ENCODE measurements at places on chromosomes 1 and 21. TPM values are rescaled to one million over a fixed set of nuclear protein-coding genes. Genes with fewer than 3 reads are reported as not detected.
A peak's percentile ranks its signal among the peaks of the same experiment; 100 is the strongest.

DNA sequence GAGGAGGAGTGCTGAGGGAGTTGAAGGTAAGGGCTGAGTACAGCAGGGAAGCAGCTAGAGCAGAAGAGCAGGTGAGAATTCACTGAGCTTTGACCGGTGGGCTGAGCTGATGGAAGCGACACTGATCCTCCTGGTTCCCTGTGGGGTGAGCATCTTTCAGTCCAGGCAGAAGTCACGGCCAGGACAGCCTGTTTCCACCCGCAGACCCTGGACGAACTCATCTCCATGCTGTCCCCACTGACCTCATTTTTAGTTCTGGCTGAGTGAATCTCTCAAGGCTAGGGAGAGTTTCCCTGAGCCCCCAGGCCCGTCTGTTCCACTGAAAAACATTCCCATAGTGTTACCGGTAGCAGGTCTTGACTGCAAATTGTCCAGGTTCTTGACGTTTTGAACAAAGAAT lies 31.5 kb downstream of the FAM163A start:
- no peak for DNase-seq

- no peak for DNase-seq
Observed at GRCh38 chr1:169904834-169905233, 11.1 kb upstream of the SCYL3 start.

- DNase-seq, result no peak
Observed at GRCh38 chr21:41536076-41536826, 28.3 kb upstream of the TMPRSS2 start.

GRCh38 chr21:35976481-35976880 lies 83.8 kb downstream of the SETD4 start:
- no peak for DNase-seq

DNA sequence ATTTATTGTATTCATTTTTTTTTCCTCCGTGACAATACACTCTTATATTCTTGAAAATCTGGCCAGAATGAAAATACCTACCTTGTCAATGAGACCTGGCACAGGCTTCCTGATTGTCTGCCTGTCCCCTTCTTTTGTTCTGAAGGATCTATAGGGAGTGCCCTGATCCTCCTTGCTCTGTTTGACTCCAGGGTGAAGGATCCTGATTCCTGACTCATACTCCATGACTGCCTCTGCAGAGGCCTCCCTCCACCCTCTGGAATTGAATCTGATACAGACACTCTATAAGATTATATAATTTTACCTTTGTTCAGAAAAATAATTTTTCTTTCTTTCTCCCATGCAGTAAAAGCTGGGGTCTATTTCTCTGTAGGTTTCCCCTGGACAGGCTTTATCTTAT lies 116.2 kb downstream of the HMCN1 start:
- DNase-seq, result no peak

DNA sequence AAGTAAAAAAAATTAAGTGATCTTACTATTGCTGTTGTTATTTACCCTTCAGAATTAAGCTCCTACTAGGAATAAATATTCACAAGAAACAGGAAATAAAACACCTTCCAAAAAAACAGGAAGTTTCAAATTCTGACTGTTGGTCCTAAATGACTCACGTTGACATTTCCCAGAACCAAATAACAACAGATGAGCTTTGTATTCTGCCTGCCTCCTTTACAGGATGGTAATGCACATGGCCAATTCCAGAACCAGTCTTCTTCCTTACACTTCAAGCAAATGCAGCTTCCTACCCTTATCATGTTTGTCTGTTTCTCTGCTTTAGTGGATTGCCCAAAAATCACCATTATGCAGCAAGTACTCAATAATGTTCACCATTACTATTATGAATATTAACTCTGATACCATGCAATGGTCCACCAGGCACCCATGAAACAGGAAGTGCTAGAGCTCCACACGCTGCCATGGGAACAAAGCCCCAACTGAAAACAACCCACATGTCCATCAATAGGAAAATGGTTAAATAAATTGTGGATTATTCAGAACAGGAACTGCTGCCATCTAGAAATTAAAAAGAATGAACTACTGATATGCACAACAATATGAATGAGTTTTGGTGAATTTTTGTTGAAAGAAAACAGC lies 8.9 kb downstream of the CASP9 start:
- no peak for DNase-seq

GRCh38 chr1:213685992-213686582 lies 301.7 kb upstream of the PROX1 start:
- DNase-seq, result no peak

GRCh38 chr1:53783056-53783455 lies 44.1 kb upstream of the GLIS1 start:
- no peak for DNase-seq

DNA sequence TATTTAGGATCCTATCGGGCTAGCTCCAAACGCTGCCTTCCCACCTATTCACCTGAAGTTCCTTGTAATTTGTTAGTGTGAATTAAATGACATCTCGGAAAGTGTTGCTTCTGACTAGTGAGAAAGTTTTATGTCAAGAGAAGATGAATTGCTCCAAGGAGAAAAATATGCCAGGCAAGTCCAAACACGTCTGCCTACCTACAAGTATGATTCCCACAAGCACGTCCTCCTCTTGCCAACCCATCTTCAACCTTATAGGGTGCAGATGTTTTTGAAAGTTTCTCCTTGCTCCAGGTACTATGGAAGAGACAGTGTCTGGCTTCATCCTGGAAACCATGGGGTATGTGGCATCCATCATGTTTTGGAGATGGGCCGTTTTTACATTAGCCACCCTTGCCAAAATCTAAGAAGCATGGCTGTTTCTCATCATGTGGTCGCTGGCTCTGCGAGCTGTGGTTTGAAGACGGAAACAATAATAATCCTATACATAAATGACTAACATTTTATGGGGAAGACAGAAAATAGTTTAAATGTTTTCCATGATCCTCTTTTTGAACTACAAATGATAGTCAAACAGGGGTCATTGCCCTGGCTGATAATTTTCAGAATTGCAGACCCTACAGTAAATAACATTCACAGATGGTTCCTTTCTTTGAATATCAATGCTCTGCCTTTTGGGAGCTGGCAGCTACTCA lies 505.8 kb downstream of the SMYD3 start:
- no peak for DNase-seq

GRCh38 chr1:98389809-98390208 lies 271.7 kb upstream of the SNX7 start:
- no peak for DNase-seq

- DNase-seq, result no peak
Observed at GRCh38 chr1:6011161-6011945, 19.1 kb upstream of the NPHP4 start.

DNA sequence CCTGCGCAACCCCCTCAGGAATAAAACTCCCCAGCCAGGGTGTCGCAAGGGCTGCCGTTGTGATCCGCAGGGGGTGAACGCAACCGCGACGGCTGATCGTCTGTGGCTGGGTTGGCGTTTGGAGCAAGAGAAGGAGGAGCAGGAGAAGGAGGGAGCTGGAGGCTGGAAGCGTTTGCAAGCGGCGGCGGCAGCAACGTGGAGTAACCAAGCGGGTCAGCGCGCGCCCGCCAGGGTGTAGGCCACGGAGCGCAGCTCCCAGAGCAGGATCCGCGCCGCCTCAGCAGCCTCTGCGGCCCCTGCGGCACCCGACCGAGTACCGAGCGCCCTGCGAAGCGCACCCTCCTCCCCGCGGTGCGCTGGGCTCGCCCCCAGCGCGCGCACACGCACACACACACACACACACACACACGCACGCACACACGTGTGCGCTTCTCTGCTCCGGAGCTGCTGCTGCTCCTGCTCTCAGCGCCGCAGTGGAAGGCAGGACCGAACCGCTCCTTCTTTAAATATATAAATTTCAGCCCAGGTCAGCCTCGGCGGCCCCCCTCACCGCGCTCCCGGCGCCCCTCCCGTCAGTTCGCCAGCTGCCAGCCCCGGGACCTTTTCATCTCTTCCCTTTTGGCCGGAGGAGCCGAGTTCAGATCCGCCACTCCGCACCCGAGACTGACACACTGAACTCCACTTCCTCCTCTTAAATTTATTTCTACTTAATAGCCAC lies 696 bp downstream of the TGFB2 start:
- DNase-seq, result peak; percentile 50

DNA sequence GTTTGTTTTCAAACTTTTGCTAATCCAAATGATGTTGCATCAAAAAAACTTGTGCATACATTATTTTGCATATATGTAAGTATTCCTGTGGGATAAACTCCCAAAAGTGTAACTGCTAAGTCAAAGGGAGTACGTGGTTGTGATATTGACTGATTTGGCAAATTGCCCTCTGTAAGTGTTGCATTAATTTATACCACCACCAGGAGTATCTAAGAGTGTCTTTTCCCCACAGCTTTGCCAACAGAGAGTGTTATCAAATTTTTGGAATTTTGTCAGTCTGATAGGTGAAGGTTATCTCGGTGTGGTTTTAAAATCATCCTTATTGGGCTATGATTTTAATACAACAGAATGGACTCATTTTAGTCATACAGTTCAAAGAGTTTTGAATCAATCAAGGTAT lies 30.1 kb upstream of the PARP1 start:
- DNase-seq, result no peak

GRCh38 chr1:156379420-156380165 lies 10.6 kb downstream of the RHBG start:
- DNase-seq, result no peak

GRCh38 chr1:177817937-177818875 lies 151.7 kb downstream of the SEC16B start:
- no peak for DNase-seq

GRCh38 chr1:156627313-156627880 lies 8.2 kb downstream of the HAPLN2 start:
- DNase-seq, result no peak

- no peak for DNase-seq
Observed at GRCh38 chr1:225755671-225756319, 21.8 kb upstream of the SRP9 start.

GRCh38 chr1:114729782-114730181 lies 13.2 kb upstream of the NRAS start:
- DNase-seq, result no peak

- no peak for DNase-seq
Observed at GRCh38 chr1:202288177-202288576, 53.6 kb downstream of the UBE2T start.

GRCh38 chr1:46615735-46616134 lies 876 bp downstream of the MOB3C start:
- DNase-seq, result no peak

- no peak for DNase-seq
Observed at GRCh38 chr1:176854121-176854520, 310.4 kb downstream of the ASTN1 start.

DNA sequence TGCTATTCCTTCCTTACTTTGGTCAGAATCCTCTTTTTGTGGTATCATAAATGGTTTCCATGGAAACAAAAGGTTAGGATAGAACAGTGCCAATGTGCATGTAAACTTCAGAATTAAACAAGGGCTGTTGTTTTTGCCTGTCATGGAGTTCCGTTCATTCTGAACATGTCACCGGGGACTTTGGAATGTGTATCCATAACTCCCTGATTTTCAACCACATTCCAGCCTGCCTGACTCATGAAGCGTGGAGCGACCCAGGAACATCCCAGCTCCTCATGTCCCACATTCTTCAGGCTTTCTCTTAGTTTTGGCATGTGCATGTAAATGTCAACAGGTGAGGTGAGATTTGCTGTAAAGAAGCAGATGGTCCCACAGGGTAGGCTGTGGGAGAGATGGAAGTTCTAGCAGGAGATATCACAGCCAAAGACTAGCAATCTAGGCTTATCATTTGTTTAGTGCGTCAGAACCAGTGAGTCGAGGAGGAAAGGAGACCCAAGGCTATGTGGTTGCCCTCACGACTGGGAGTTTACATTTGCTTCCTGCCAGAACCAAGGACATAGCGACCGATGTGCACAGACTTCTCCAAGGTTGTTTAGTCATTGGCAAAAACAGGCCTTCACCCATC lies 23.0 kb upstream of the DNAJC11 start:
- no peak for DNase-seq

GRCh38 chr1:214317300-214317699 lies 36.3 kb downstream of the SMYD2 start:
- DNase-seq, result no peak

Gene OR2T35
- total RNA-seq, result 1.6 TPM

Gene GPR3
- not detected for total RNA-seq

Gene BCAS2
- total RNA-seq, result 36.3 TPM

Gene BCL2L15
- 0.83 TPM for total RNA-seq

Gene TFF2
- total RNA-seq, result not detected

Gene LINGO4
- total RNA-seq, result not detected

Gene CFHR5
- not detected for total RNA-seq

Gene LENEP
- 1.8 TPM for total RNA-seq

Gene C1orf87
- not detected for total RNA-seq

Gene CELA2A
- total RNA-seq, result not detected

Gene TBX19
- total RNA-seq, result 4.7 TPM
